Calu3 (cell line): ENCODE measurements at places on chromosomes 1 and 21. TPM values are rescaled to one million over a fixed set of nuclear protein-coding genes. Genes with fewer than 3 reads are reported as not detected.

GRCh38 chr1:179976970-179977651, 22.5 kb downstream of the CEP350 start:
- no peaks in the 10 kb centered on the region for H3K4me1 ChIP-seq
- DNase-seq, result no peak
- H3K36me3 ChIP-seq, result no peaks in the 10 kb centered on the region
- no peak overlapping the region for H3K4me3 ChIP-seq
- no peaks in the 10 kb centered on the region for H3K27me3 ChIP-seq

GRCh38 chr1:3431266-3431665, 23.2 kb upstream of the ARHGEF16 start:
- H3K27ac ChIP-seq, result no peak overlapping the region
- DNase-seq, result peak; percentile 12
- H3K4me3 ChIP-seq, result no peak overlapping the region

The ZNF593OS gene
- not detected in 2 replicates for total RNA-seq

DNA sequence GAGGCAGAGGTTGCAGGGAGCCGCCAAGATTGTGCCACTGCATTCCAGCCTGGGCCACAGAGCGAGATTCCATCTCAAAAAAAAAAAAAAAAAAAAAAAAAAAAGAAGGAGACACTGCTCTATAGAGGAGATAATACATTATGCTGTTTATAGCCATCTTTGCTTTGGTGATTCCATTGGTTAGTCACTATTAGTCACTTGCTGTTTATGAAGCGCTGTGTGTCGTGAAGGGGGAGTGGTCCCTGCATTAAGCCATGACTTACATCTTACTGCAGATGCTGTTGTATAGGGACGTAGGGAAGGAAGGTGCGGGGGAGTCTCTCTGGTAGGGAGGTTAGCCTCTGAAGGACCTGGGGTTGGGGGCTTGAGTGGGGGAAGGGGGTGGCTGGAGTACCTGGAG, 48.3 kb downstream of the HUNK start:
- no peaks in the 10 kb centered on the region for H3K4me1 ChIP-seq
- no peaks in the 10 kb centered on the region for H3K27me3 ChIP-seq
- no peak for DNase-seq
- H3K4me3 ChIP-seq, result no peak overlapping the region
- H3K27ac ChIP-seq, result no peak overlapping the region

GRCh38 chr1:48068206-48068605, 71.0 kb upstream of the TRABD2B start:
- no peak for DNase-seq
- peaks cover 15% of the 10 kb centered on the region for H3K27me3 ChIP-seq
- H3K4me1 ChIP-seq, result peaks cover 11% of the 10 kb centered on the region
- no peaks in the 10 kb centered on the region for H3K36me3 ChIP-seq
- no peak overlapping the region for H3K4me3 ChIP-seq

- H3K36me3 ChIP-seq, result no peaks in the 10 kb centered on the region
- no peak overlapping the region for H3K4me3 ChIP-seq
- no peaks in the 10 kb centered on the region for H3K27me3 ChIP-seq
Observed at GRCh38 chr1:20871419-20871818, 84.3 kb upstream of the HP1BP3 start.

- no peak for DNase-seq
- peaks cover 9% of the 10 kb centered on the region for H3K36me3 ChIP-seq
- H3K27ac ChIP-seq, result no peak overlapping the region
- no peaks in the 10 kb centered on the region for H3K27me3 ChIP-seq
Observed at GRCh38 chr1:226097866-226098625, 35.5 kb downstream of the H3-3A start.

GRCh38 chr1:166701603-166702100, 137.6 kb upstream of the POGK start:
- no peak overlapping the region for H3K27ac ChIP-seq
- no peaks in the 10 kb centered on the region for H3K36me3 ChIP-seq
- no peaks in the 10 kb centered on the region for H3K4me1 ChIP-seq
- no peak overlapping the region for H3K4me3 ChIP-seq

- no peaks in the 10 kb centered on the region for H3K27me3 ChIP-seq
- no peak for DNase-seq
Observed at GRCh38 chr1:1026599-1027413, 6.9 kb downstream of the AGRN start.
